ENCODE measurements at places on chromosomes 13 and 19. TPM values are rescaled to one million over a fixed set of nuclear protein-coding genes. Genes with fewer than 3 reads are reported as not detected.
A peak's percentile ranks its signal among the peaks of the same experiment; 100 is the strongest.

The C13orf42 gene
- total RNA-seq: not detected

The RRAS gene
- 9.7 TPM for total RNA-seq

- no peak for DNase-seq
Observed at GRCh38 chr19:40177286-40178070, 13.7 kb upstream of the MAP3K10 start.

GRCh38 chr19:47644199-47644598 is 35.3 kb downstream of the BICRA start:
- DNase-seq: no peak

- DNase-seq: no peak
Observed at GRCh38 chr13:24822640-24823039, 58.7 kb downstream of the RNF17 start.

DNA sequence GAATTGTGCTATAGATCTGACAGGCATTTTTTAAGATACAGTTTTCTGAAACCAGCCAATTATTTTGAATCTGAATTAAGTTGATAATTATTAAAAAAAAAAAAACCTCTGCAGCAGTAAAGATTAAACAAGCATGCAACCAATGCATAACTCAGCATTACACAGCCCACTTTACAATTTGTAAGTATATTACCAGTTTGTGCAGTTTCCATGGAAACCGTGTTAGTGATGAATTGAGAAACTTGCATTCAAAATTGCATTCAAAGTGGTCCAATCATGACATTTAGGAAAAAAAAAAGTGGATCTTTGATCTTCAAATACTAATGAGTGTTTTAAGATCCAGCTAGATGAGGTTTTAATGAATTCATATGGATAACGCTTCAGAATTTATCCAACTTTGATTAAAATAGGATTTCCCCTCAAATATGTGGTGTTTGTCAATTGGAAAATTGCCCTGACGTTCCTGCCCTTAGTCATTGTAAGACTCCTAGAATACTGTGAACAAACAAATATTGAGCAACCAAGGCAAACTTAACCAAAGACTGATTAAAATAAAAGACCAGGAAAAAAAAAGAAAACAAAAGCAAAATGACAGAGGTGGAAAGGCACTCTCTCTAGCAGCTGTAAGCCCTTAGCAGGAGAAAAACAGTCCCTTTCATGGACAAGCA is 314.8 kb upstream of the MAB21L1 start:
- DNase-seq: no peak

DNA sequence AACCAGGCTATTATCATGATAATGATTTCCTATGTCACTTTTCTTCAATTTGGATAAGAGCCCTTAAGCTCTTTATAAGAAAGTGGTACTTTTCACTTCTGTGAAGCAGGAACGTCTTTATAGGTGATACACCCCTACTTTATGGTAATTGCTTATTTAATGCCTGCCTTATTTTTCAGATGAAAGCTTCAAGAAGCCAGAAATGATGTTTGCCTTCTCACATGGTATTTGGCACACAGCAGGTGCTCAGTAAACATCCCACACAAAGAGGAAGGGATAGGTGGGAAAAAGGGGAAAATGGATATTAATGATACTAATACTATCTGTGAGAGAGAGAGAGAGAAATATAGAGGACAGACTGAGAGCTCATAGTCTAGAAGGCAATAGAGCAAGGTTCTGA is 29.0 kb upstream of the WASF3 start:
- DNase-seq: no peak

The IFI30 gene
- total RNA-seq: 29.5 TPM

DNA sequence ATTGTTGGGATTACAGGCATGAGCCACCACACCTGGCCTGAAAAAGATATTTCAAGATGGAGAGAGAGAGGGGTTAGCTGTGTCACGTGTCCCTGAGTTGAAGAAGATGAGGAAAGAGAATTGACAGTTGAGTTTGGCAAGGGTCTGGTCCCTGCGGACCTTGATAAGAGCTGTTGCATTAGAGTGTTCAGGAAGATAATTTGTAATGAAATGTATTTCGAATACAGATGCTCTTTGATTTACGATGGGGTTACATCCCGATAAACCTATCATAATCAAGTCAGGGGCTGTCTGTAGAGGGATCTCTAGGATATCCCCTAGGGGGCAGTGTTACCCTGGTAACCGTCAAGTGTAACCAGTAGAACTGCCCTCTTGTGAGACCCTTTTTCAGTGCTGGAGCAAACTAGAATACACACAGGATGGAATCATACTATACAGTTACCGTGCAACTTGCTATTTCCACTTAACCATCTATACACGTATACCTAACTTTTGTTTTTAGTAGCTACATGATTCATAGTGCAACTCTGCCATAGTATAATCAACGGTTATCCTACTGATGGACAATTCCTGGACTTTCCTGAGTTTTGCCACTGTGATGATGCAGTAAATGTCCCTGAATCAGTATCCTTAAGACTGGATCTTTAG is 1.5 kb upstream of the ELOF1 start:
- DNase-seq: peak; percentile 78
